ENCODE measurements at places on chromosomes 5 and 9.
A peak's percentile ranks its signal among the peaks of the same experiment; 100 is the strongest.

DNA sequence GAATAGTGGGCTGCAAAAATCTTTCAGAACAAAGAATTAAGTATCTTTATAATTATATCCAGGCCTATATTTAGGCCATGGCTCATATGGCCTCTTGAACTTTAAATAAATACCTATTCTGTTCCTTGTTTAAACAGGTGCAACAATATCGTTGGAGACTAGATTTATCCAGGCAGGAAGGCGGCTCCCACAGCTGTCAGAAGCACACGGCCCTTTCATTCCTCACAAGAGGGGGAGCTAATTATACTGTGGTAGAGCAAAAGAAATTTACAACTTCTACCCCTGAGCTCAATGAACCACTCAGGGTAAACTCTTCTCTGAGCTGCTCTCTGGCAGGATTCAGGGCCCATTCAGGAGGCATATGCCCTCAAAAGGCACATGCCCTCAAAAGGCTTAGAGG is 31.3 kb downstream of the TMEM174 start:
- peaks cover 74% of the 10 kb centered on the region for H3K27me3 ChIP-seq
- no peak overlapping the region for H3K27ac ChIP-seq
- DNase-seq: no peak
- no peaks in the 10 kb centered on the region for H3K36me3 ChIP-seq
- H3K4me3 ChIP-seq: no peak overlapping the region

GRCh38 chr9:94864862-94865509 is 138.5 kb downstream of the AOPEP start:
- H3K4me3 ChIP-seq: peak overlapping the region; percentile 1
- H3K27ac ChIP-seq: peak overlapping the region; percentile 97
- no peaks in the 10 kb centered on the region for H3K27me3 ChIP-seq

DNA sequence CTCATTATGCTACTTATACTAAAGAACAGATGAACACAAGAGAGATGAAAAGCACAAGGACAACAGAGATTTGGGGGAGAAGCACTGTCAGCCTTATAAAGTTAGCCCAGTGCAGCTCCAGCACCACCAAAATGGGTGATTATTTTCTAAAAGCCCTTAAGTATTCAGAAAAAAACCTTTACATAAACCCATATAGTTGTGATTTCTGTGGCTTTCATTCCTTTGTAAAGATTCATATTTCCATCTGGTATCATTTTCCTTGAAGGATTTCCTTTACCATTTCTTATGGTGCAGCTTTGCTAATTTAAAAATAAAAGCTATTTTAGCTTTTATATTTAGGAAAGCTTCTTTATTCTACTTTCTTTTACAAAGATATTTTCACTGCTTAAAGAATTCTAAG is 311.0 kb downstream of the TMEM167A start:
- no peak for DNase-seq
- H3K36me3 ChIP-seq: no peaks in the 10 kb centered on the region
- H3K27me3 ChIP-seq: no peaks in the 10 kb centered on the region
- no peak overlapping the region for H3K27ac ChIP-seq
- no peaks in the 10 kb centered on the region for H3K4me1 ChIP-seq

- H3K27ac ChIP-seq: no peak overlapping the region
- no peaks in the 10 kb centered on the region for H3K36me3 ChIP-seq
- no peaks in the 10 kb centered on the region for H3K27me3 ChIP-seq
- peaks cover 4% of the 10 kb centered on the region for H3K4me1 ChIP-seq
- no peak for DNase-seq
- H3K4me3 ChIP-seq: no peak overlapping the region
Measured at GRCh38 chr5:122053181-122054109, 24.6 kb downstream of the LOX start.

DNA sequence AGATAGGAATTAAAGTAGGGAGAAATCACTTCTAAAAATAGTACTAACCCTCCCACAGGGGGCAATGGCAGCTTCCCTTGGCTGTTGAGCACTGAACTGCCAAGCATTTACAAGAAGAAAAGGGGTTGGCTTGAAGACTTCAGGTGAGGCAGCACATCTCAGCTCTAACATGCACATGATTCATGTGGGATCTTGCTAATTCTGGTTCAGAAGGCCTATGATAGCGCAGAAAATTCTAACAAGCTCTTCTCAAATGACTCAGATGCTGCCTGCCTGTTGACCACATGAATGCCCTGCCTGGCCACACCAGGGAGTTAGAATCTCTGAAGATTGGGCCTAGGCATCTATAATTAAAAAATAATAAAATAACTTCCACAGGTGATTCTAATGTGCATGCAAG is 22.6 kb downstream of the CD180 start:
- H3K4me1 ChIP-seq: no peaks in the 10 kb centered on the region
- no peaks in the 10 kb centered on the region for H3K27me3 ChIP-seq
- H3K36me3 ChIP-seq: no peaks in the 10 kb centered on the region
- no peak for DNase-seq
- H3K27ac ChIP-seq: no peak overlapping the region

- no peak for DNase-seq
- H3K36me3 ChIP-seq: no peaks in the 10 kb centered on the region
- no peak overlapping the region for H3K4me3 ChIP-seq
- H3K4me1 ChIP-seq: no peaks in the 10 kb centered on the region
Measured at GRCh38 chr5:89827359-89827758, 582.2 kb downstream of the CETN3 start.

DNA sequence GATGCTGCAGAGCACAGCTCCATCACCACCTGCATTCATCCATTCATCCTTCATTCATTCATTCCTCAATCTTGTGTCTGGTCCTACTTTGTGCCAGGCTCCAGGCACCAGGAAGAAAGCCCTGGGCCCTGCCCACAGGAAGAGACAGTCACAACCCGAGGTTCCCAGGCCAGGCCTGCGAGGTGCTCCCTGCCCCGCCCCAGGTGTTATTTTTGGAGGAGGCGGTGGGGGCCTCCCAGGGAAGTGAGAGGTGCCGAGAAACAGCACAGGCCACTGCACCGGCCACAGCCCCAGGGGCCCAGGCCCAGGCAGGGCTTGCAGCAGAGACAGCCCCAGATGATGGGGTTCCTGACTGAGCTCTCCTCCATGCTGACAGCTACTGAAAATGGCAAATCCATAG is 33.4 kb downstream of the VAV2 start:
- no peak overlapping the region for H3K27ac ChIP-seq
- no peaks in the 10 kb centered on the region for H3K36me3 ChIP-seq
- H3K27me3 ChIP-seq: no peaks in the 10 kb centered on the region

- H3K27me3 ChIP-seq: peaks cover 11% of the 10 kb centered on the region
- H3K36me3 ChIP-seq: no peaks in the 10 kb centered on the region
- no peak overlapping the region for H3K27ac ChIP-seq
- no peaks in the 10 kb centered on the region for H3K4me1 ChIP-seq
- DNase-seq: no peak
Measured at GRCh38 chr9:135301271-135302263, 178.0 kb upstream of the PPP1R26 start.

- DNase-seq: no peak
- H3K27me3 ChIP-seq: no peaks in the 10 kb centered on the region
- H3K4me1 ChIP-seq: peaks cover 7% of the 10 kb centered on the region
- H3K4me3 ChIP-seq: no peak overlapping the region
- no peak overlapping the region for H3K27ac ChIP-seq
Measured at GRCh38 chr9:4886698-4887097, 94.0 kb downstream of the RCL1 start.

DNA sequence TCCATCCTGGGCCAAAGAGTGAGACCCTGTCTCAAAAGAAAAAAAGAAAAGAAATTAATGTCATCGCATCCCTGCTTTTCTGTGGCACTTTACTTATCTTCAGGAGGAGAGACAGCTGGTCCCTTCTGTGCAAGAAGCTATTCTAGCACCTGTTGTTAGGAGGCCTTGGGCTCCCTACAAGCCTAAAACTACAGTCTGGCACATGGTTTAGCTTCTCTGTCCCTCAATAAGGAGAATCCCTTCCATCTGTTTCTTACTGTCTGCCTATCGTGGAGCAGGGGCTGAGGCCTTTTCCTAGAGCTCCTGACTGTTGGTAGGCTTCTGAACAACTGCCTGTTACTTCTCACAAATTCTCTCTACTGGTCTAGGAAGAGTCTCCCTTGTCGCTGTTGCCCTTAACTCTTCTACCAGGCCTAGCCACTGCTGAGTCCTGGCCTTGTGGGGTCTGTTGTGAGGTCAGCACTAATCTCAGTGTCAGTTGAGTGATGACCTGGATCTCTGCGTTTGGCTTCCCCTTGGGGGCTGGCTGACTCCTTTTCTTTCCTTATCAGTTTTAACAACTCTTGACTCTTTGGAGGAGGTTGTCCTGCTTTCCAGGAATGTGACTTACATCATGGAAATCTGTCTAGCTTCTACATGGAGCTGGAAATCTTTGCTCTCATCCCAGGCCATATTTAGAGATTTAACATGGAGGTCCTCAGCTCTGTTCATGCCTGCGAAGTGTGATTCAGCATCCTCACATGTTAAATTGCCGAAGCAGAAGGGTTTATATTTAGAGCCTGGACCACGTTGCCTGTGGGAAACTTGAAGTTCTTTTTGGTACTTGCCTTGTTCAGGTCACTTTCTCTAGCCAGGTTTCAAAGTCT is 5.7 kb upstream of the GARNL3 start:
- no peaks in the 10 kb centered on the region for H3K27me3 ChIP-seq
- H3K4me1 ChIP-seq: peaks cover 40% of the 10 kb centered on the region
